ENCODE measurements at places on chromosomes 5 and 9. TPM values are rescaled to one million over a fixed set of nuclear protein-coding genes. Genes with fewer than 3 reads are reported as not detected.

Gene EPB41L4A
- 10.6 TPM for total RNA-seq

Gene PLPP7
- total RNA-seq: 5.6 TPM

Gene TPM2
- total RNA-seq: 13.4 TPM

Gene NEURL1B
- 5.3 TPM for total RNA-seq

Gene ZNF608
- total RNA-seq: 11.0 TPM

Gene CDC20B
- total RNA-seq: not detected

Gene OR13C4
- not detected for total RNA-seq

Gene DMRT3
- not detected for total RNA-seq

Gene ADAMTS6
- total RNA-seq: 20.6 TPM

Gene SSBP2
- 5.9 TPM for total RNA-seq

Gene SH3TC2
- total RNA-seq: 4.6 TPM

Gene SPATA31A5
- total RNA-seq: not detected

Gene FCN1
- not detected for total RNA-seq

Gene NEUROG1
- not detected for total RNA-seq

Gene OLFML2A
- total RNA-seq: 0.54 TPM

Gene PTGER4
- total RNA-seq: 73.7 TPM

Gene ETF1
- total RNA-seq: 100 TPM

Gene INSL6
- total RNA-seq: not detected

Gene AK6
- 23.1 TPM for total RNA-seq

Gene DMGDH
- total RNA-seq: 0.15 TPM

Gene ENTPD2
- not detected for total RNA-seq

Gene FRMPD1
- not detected for total RNA-seq

Gene C9orf153
- not detected for total RNA-seq

Gene SPINK6
- not detected for total RNA-seq

Gene GAS1
- total RNA-seq: under 0.01 TPM

Gene PRLR
- total RNA-seq: not detected

Gene PGM5
- 5.5 TPM for total RNA-seq

Gene SLC6A18
- not detected for total RNA-seq

Gene MED10
- total RNA-seq: 27.8 TPM

Gene FRMD3
- 18.2 TPM for total RNA-seq

Gene OBP2B
- total RNA-seq: not detected

Gene INSL4
- total RNA-seq: not detected

Gene PAIP1
- total RNA-seq: 77.7 TPM

Gene HTR1A
- not detected for total RNA-seq

Gene EGFL7
- 1,153 TPM for total RNA-seq

Gene RGMB
- total RNA-seq: 22.1 TPM

Gene TLX3
- total RNA-seq: not detected

Gene ZNF354C
- total RNA-seq: 3.1 TPM

Gene ARL14EPL
- total RNA-seq: 0.07 TPM

Gene UBQLN1
- total RNA-seq: 107 TPM

Gene TDRD7
- total RNA-seq: 14.3 TPM

Gene CMYA5
- total RNA-seq: under 0.01 TPM

Gene DOCK8
- total RNA-seq: 3.0 TPM

Gene C5orf52
- total RNA-seq: not detected

Gene RMI1
- 5.7 TPM for total RNA-seq

Gene SSNA1
- total RNA-seq: 150 TPM

Gene HTR4
- not detected for total RNA-seq

Gene STPG3
- total RNA-seq: not detected

Gene ARID3C
- total RNA-seq: not detected

Data from mammary microvascular endothelial cell (primary cell).